Muscle of back (tissue), 13 donors: ENCODE measurements at places on chromosomes 5 and 9. TPM values are rescaled to one million over a fixed set of nuclear protein-coding genes. Genes with fewer than 3 reads are reported as not detected.

- DNase-seq = no peak
These were observed 705.4 kb upstream of the RIOK2 start for GRCh38 chr5:97888439-97888838.

- DNase-seq = no peak
These were observed 731.8 kb downstream of the SEMA5A start for GRCh38 chr5:8814105-8814504.

- DNase-seq = no peak
These were observed 351.2 kb downstream of the ZNF608 start for GRCh38 chr5:124395287-124395686.

Gene LRRC19
- 0.10 TPM for polyA plus RNA-seq
